Central memory CD8-positive, alpha-beta T cell (primary cell): ENCODE measurements at places on chromosomes 1 and 21.
A peak's percentile ranks its signal among the peaks of the same experiment; 100 is the strongest.

GRCh38 chr1:229080361-229080760 lies 190.6 kb upstream of the RAB4A start:
- no peaks in the 10 kb centered on the region for H3K4me1 ChIP-seq
- peaks cover 16% of the 10 kb centered on the region for H3K27me3 ChIP-seq
- H3K27ac ChIP-seq: no peak overlapping the region
- H3K4me3 ChIP-seq: no peak overlapping the region
- H3K36me3 ChIP-seq: no peaks in the 10 kb centered on the region

DNA sequence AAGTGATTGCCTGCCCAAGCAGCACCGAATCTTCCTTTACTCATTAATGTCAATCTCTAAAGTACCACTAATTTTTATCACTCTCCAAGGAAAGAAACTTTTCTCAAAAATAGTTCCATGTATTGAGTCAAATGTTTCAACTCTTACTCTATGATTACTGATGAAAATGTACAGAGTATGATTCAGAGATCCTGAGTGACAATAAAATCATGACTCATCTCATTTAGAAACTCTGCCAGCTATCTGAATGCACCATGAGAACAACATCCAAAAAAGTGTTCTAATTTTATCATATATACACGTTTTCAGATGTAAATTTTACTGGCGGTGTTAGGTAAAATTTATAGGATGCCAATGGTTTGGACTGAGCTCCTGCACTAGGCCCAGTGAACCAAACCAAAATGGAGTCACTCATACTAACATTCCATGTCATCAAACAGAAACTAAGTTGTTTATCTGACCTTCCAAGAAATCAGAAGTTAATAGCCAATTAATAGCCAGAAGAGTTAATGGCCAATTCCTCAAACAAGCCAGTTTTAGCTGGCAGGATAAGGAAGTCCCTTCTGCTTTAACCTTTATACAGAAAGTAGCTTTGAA lies 22.6 kb downstream of the PLPPR5 start:
- H3K27ac ChIP-seq: no peak overlapping the region
- no peaks in the 10 kb centered on the region for H3K27me3 ChIP-seq
- no peak overlapping the region for H3K4me3 ChIP-seq
- peaks cover 2% of the 10 kb centered on the region for H3K36me3 ChIP-seq

GRCh38 chr1:229341774-229342655 lies 832 bp downstream of the CCSAP start:
- H3K4me1 ChIP-seq: peaks cover 39% of the 10 kb centered on the region
- H3K36me3 ChIP-seq: peaks cover 10% of the 10 kb centered on the region

GRCh38 chr1:109371341-109371739 lies 26.4 kb downstream of the SORT1 start:
- H3K27me3 ChIP-seq: peaks cover 36% of the 10 kb centered on the region
- no peak overlapping the region for H3K4me3 ChIP-seq
- no peak overlapping the region for H3K27ac ChIP-seq
- H3K36me3 ChIP-seq: no peaks in the 10 kb centered on the region

- DNase-seq: no peak
- peak overlapping the region; percentile 18 for H3K4me3 ChIP-seq
- no peak overlapping the region for H3K27ac ChIP-seq
- H3K4me1 ChIP-seq: peaks cover 47% of the 10 kb centered on the region
Observed at GRCh38 chr1:153638261-153638660, 4.4 kb downstream of the CHTOP start.

DNA sequence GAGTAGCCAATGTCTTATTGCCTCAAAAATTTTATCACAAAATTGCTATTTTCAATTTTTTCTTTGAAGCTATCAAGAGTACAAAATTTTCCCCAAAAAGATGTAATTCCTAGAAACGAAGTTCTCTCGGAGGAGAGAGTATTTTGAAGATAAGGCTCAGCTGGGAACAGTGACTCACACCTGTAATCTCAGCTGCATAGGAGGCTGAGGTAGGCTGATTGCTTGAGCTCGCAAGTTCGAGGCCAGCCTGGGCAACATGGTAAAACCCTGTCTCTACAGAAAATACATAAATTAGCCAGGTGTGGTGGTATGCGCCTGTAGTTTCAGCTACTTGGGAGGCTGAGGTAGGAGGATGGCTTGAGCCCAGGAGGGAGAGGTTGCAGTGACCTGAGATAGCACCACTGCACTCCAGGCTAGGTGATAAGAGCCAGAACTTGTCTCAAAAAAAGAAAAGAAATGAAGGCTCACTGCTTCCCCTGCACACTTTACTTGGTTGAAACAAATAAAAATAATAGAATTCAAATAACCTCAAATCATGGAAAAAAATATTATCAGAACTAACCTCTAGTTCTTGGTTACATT lies 22.2 kb downstream of the TUT4 start:
- no peak overlapping the region for H3K27ac ChIP-seq
- H3K27me3 ChIP-seq: no peaks in the 10 kb centered on the region
- peaks cover 29% of the 10 kb centered on the region for H3K4me1 ChIP-seq
- H3K4me3 ChIP-seq: no peak overlapping the region
- no peak for DNase-seq

DNA sequence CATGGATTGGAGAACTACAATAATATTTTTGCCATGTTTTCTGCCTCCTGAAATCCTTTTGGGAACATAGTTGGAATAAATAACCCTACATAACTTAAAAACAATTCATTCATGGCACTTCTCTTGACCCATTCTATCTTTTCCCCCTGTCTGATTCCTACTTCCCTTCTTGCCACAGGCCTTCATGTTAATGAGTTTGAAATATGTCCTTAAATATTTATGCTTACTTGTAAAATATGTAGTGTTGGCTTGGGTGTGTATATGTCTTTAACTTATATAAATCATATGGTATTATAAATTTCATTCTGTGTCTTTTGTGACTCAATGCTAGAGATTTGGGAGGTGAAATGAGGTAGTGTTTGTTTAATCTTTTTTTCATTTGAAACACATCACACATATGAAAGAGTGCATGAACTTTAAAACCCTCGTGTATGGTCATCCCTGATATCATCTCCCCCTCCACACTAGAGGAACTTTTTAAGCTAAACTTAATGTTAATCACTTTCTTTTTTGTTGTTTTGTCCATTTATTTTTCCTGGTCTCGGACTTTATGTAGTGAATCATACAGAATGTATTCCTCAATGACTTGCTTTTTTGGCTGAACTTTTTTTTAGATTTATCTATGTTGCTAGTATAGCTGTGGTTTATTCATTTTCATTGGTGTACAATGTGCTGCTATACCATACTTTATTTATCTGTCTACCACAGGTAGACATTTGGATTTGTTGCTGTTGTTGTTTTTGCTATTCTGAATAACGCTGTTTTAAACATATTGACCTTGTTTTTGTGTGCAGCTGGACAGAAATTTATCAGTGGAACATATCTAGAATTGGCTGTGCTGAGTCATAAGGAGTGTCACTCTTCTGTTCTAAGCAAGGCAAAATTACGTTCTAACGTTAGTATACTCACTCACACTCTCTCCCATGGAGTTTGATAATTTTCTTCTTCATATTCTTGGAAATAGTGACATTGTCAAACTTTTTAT lies 441.6 kb downstream of the PLPP3 start:
- H3K27ac ChIP-seq: no peak overlapping the region
- no peaks in the 10 kb centered on the region for H3K36me3 ChIP-seq
- H3K4me3 ChIP-seq: no peak overlapping the region
- H3K27me3 ChIP-seq: no peaks in the 10 kb centered on the region
- no peaks in the 10 kb centered on the region for H3K4me1 ChIP-seq

- no peak overlapping the region for H3K4me3 ChIP-seq
- H3K27ac ChIP-seq: no peak overlapping the region
- peaks cover 5% of the 10 kb centered on the region for H3K36me3 ChIP-seq
- H3K4me1 ChIP-seq: peaks cover 5% of the 10 kb centered on the region
- DNase-seq: no peak
Observed at GRCh38 chr1:246343251-246343650, 163.8 kb downstream of the SMYD3 start.

DNA sequence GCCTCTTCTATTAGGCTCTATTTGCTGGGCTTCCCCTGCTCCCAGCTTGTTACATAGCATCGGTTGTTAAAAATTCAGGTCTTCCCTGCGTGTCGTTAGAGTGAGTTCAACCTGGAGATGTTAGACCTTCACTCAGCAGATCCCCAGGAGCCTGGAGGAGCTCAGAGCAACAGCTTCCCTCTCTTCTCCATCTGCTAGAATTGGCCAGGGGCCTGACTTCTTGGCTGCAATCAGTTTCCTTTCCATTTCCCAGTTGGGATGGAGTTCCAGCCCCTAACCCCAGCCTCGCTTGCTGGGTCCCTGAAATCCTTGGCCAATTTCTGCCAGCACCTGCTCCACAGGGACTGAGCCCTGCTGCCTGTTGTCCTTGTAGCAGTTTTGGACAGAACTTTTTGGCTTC lies 55.9 kb downstream of the MT1HL1 start:
- H3K27me3 ChIP-seq: peaks cover 34% of the 10 kb centered on the region
- DNase-seq: no peak
- H3K4me3 ChIP-seq: no peak overlapping the region
- no peaks in the 10 kb centered on the region for H3K4me1 ChIP-seq
- H3K27ac ChIP-seq: no peak overlapping the region

DNA sequence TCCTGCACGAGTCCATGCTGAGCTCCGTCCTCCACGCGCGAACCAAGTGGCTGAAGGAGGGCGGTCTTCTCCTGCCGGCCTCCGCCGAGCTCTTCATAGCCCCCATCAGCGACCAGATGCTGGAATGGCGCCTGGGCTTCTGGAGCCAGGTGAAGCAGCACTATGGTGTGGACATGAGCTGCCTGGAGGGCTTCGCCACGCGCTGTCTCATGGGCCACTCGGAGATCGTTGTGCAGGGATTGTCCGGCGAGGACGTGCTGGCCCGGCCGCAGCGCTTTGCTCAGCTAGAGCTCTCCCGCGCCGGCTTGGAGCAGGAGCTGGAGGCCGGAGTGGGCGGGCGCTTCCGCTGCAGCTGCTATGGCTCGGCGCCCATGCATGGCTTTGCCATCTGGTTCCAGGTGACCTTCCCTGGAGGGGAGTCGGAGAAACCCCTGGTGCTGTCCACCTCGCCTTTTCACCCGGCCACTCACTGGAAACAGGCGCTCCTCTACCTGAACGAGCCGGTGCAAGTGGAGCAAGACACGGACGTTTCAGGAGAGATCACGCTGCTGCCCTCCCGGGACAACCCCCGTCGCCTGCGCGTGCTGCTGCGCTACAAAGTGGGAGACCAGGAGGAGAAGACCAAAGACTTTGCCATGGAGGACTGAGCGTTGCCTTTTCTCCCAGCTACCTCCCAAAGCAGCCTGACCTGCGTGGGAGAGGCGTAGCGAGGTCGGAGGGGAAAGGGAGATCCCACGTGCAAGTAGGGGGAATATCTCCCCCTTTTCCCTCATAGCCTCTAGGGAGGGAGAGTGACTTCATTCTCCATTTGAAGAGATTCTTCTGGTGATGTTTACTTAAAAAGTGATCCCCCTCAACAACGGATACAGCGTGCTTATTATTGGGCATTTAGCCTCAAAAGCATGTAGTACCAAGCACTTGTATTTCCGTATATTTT lies 991 bp downstream of the PRMT6 start:
- H3K4me3 ChIP-seq: peak overlapping the region; percentile 100
- H3K36me3 ChIP-seq: peaks cover 15% of the 10 kb centered on the region
- peak overlapping the region; percentile 96 for H3K27ac ChIP-seq
- H3K27me3 ChIP-seq: no peaks in the 10 kb centered on the region
- DNase-seq: no peak
- H3K4me1 ChIP-seq: peaks cover 25% of the 10 kb centered on the region

DNA sequence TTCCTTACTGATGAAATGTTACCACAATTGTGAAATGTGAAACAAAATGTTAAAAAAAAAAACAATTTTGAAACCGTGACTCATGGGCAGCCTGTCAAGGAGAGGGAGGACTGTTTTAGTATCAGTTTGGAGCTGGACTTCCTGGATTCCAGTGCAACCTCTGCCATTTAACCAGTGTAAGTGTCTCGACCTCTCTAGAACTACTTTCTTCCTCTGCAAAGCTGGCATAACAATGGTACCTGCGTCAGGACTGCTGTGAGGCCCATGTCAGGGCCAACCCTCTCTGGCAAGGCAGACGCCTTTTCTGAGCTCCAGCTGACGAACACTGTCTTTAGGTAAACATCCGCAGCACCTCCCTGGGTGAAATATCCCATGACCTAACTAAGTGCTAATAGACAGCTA lies 20.9 kb downstream of the URB1 start:
- H3K27me3 ChIP-seq: no peaks in the 10 kb centered on the region
- no peaks in the 10 kb centered on the region for H3K4me1 ChIP-seq
- H3K4me3 ChIP-seq: no peak overlapping the region
- no peak overlapping the region for H3K27ac ChIP-seq

DNA sequence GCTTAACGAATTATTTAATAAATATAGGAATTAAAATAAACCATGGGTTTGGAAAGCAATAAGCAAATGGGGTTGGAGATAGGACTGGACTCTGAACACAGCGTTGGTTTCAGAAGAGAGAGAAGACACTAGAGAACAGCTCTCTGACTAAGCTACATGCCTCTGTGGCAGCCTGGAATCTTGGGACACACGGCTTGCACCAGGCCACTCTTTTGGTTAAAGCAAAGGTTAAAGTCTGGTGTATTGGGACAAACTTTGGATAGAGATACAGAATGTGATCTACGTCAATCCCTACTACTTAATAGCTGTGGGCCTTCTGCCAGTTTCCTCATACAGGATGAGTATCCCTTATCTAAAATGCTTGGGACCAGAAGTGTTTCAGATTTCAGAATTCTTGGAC lies 49.7 kb upstream of the HSD17B7 start:
- no peak overlapping the region for H3K4me3 ChIP-seq
- no peaks in the 10 kb centered on the region for H3K27me3 ChIP-seq
- H3K36me3 ChIP-seq: no peaks in the 10 kb centered on the region
- DNase-seq: no peak

- H3K36me3 ChIP-seq: no peaks in the 10 kb centered on the region
- H3K4me3 ChIP-seq: no peak overlapping the region
- no peak overlapping the region for H3K27ac ChIP-seq
- peaks cover 47% of the 10 kb centered on the region for H3K27me3 ChIP-seq
- DNase-seq: no peak
- H3K4me1 ChIP-seq: no peaks in the 10 kb centered on the region
Observed at GRCh38 chr1:62882201-62883104, 98.5 kb downstream of the ATG4C start.

DNA sequence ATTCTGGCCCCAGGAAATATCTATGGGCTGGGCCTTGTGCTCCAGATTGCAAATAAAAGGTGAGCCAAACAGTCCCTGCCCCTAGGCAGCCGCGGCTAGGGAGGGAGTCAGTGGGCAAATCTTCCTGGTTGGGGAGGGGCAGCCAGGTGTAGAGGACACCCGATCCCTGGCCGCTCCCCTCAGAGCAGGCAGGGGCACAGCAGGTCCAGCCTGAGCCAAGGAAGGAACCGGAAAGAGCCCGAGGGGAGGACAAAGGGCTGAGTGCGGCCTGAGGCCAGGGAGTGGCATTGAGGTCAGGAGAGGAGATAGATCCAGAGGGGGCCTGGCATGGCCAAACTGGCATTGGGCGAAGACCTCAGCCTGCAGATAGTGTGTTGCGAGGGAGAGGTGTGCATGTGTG lies 36.6 kb upstream of the ARF1 start:
- no peak overlapping the region for H3K4me3 ChIP-seq
- no peaks in the 10 kb centered on the region for H3K36me3 ChIP-seq
- DNase-seq: no peak
- H3K27me3 ChIP-seq: peaks cover 20% of the 10 kb centered on the region
- H3K27ac ChIP-seq: no peak overlapping the region

- H3K27me3 ChIP-seq: no peaks in the 10 kb centered on the region
- H3K36me3 ChIP-seq: peaks cover 58% of the 10 kb centered on the region
- H3K4me1 ChIP-seq: peaks cover 25% of the 10 kb centered on the region
- DNase-seq: no peak
Observed at GRCh38 chr1:39571178-39571483, 5.5 kb downstream of the PABPC4 start.

- DNase-seq: no peak
- no peaks in the 10 kb centered on the region for H3K27me3 ChIP-seq
- peak overlapping the region; percentile 83 for H3K27ac ChIP-seq
- no peak overlapping the region for H3K4me3 ChIP-seq
- H3K4me1 ChIP-seq: peaks cover 93% of the 10 kb centered on the region
- H3K36me3 ChIP-seq: peaks cover 9% of the 10 kb centered on the region
Observed at GRCh38 chr1:54375712-54376429, 30.3 kb downstream of the SSBP3 start.
